Testis (tissue), 5 donors: ENCODE measurements at places on chromosomes 7 and 10. TPM values are rescaled to one million over a fixed set of nuclear protein-coding genes. Genes with fewer than 3 reads are reported as not detected.

The MINDY4 gene
- total RNA-seq: 51.7 TPM

DNA sequence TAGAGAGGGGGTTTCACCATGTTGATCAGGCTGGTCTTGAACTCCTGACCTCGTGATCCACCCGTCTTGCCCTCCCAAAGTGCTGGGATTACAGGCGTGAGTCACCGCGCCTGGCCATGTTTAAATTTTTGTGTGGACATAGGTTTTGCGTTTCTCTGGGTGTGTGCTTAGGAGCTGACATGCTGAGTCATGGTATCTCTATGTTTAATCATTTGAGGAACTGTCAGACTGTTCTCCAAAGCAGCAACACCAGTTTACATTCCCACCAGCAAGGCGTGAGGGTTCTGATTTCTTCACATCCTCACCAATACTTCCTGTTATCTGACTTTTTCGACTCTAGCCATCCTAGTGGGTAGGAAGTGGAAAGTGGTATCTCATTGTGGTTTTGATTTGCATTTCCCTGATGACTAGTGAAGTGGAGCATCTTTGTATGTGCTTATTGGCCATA is 153.7 kb downstream of the DNAJB6 start:
- no peak for DNase-seq

The PIK3AP1 gene
- total RNA-seq: 10.0 TPM

GRCh38 chr10:115939101-115939854 is 333.7 kb downstream of the GFRA1 start:
- DNase-seq: no peak

GRCh38 chr10:128296253-128297007 is 170.2 kb upstream of the MKI67 start:
- no peak for DNase-seq

The NKX2-3 gene
- 0.19 TPM for total RNA-seq

DNA sequence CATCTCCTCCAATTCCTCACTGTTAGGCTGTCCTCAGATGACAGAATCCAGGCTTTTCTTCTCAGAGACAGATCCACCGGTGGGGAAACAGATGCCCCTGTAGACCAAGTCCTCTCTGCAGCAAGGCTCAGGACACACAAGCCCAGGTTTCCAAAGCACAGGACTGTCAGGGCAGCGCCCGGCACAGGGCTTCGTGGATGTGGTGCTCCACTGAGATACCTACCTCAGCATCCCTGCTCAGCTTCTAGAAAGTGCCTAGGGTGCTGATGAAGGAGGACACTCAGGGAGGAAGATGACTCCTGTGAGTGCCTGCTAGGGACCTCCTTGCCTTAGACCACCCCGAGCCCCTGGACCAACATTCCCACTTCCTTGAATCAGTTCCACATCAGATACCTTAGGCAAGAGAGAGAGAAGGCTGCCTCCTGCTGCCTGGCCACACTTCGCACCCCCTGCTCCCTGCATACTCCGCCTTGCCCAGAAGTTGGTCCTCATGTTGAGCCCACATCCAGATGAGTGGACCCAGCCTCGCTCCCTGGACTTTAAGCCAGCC is 8.9 kb upstream of the RBP3 start:
- DNase-seq: no peak

DNA sequence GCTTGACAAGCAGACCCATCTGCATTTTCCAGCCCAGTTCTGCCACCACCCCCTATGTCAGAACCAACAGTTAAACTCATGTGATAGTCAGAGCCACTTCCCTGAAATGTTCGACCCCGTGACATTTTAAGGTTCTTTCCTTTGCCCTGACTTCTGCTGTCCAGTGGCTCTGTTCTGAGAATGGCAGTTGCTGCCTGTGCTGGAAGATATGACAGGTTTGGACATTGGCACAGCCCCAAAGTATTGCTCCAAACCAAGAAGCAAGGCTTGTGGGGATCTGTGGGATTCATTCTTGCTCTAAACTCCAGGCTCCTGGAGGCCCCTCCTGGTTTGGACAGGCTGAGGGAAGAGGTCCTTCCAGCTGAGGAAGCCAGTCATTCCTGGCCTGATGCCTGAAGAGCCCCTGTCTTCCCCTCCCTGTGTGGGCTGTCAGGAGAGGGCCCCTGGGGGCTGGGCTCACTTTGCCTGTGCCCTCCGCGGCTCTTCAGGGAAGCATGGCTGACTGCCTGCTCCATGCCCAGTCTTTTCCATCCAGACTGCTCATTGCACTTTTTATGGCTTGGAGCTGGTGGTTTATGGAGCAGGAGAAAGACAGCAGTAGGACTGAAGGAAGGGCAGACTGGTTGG is 138.0 kb downstream of the CDH23 start:
- DNase-seq: no peak

DNA sequence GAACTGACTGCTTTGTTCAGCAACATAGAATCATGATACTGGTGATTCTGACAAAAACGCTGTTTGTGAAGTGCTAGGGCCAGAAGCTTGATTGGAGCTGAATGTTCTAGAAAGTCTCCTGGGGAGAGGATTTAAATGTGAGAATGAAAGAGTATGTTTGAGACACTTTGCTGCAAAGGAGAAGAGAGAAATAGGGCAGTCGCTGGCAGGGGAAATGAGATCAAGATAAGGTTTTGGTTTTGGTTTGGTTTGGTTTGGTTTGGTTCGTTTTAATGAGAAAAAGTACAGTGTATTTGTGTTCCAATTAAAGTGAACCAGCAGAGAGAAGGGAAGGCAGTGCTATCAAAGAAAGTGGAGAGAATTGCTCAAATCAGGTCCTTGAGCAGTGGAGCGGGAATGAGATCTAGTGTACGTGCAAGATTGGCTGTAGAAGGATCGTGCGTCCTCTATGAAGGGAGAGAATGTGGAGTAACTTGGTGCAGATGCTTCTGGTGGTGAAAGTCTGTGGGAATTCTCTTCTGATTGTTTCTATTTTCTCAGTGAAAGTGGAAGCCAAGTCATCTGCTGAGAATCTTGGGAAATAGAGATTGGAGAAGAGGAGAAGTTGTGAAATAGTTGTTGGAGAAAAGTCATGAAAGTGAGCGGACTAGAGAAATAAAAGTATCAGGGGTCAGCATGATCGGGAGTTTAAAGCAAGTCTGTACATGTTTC is 270.5 kb downstream of the CCDC3 start:
- DNase-seq: no peak

The UMAD1 gene
- total RNA-seq: 11.1 TPM

GRCh38 chr10:127997937-127998336 is 91.0 kb downstream of the PTPRE start:
- DNase-seq: no peak

The CLCN1 gene
- total RNA-seq: 1.1 TPM

- DNase-seq: no peak
Observed at GRCh38 chr10:13920031-13920430, 333.3 kb downstream of the PRPF18 start.

The HOXA10 gene
- total RNA-seq: 1.8 TPM

The CH25H gene
- not detected for total RNA-seq

The RSPH10B gene
- total RNA-seq: 19.0 TPM

DNA sequence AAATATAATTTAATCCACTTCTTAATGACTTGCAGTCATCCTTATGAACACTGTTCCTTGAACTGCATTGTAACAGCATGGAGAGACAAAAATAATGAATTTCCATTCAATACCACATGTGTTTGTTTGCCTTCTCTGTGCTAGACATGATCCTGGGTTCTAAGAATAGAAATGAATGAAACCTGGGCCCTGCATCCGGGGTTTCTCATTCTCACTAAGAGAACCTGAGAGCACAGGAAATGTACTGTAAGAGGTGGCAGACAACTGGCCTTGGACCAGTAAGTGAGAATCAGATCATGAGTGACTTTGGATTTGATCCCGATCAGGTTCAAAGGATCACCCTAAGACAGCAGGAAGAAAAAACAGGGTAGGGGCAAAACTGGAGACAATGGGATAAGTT is 37.2 kb upstream of the CUL1 start:
- DNase-seq: no peak

DNA sequence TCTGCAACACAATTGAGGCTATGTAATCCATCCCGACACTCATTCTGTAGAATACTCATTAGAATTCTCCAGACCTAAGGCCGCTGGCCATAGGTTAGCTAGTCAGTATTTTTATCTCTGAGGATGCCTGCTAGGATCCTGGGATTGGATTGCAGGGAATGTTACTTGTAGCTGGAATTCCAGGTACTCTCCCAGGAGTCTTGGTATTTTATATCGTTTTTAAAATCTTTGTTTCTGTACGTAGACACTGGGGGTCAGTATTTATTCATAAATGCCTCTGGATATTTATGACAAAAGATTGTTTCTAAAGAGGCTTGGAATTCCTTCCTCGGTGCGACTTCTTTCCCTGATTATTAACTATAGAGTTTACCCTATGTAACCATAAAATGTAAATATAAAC is 40.1 kb downstream of the BPGM start:
- DNase-seq: no peak

The SEC61A2 gene
- 28.6 TPM for total RNA-seq

The SEMA3D gene
- total RNA-seq: 7.5 TPM
